GM12864 (cell line): ENCODE measurements at places on chromosomes 4 and X.

GRCh38 chr4:133803341-133803740 lies 398.2 kb downstream of the PABPC4L start:
- DNase-seq: no peak

GRCh38 chr4:99968330-99968729 lies 18.3 kb upstream of the H2AZ1 start:
- no peak for DNase-seq

DNA sequence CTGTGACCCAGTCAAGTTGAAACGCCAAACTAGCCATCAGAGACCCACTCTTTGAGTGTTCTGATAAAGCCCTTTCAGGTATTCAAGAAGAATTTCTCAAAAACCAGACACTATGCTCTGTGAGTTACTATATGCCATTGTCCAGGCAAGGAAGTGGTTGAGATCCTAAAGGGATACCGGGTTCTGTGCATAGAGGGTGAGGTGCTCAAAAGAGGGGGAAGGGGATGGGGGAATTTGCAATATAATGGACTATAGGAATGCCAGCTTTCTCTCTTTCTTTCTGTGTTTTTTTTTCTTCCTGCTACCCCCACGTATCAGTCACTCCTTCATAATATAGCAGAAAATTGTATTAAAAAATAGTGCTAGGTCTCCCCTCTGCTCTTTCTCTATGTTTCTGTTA lies 1619.0 kb downstream of the STIM2 start:
- no peak for DNase-seq

GRCh38 chr4:164871673-164872072 lies 5.3 kb upstream of the APELA start:
- no peak for DNase-seq

GRCh38 chrX:79719568-79720231 lies 294.9 kb upstream of the TBX22 start:
- DNase-seq: no peak

DNA sequence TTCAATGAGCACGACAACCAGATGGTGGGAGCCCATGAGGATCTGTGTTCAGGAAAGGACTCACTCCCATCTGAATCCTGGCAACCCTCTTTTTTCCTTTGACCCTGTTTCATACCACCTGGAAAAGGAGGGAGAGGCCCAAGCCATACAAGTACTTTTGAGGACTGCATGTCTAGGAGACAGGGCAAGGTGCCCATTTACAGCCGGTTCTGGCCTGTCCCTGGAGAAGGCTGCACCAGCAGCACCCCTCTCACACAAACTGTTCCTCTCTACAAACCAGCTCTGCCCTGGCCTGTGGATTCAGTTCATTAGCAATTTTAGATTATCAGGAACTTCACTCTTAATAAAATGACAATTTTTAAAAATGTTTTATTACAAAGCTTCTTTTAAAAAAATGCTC lies 57.5 kb downstream of the HADH start:
- DNase-seq: no peak

- DNase-seq: no peak
Measured at GRCh38 chr4:99536848-99537247, 26.0 kb downstream of the C4orf17 start.

GRCh38 chr4:163404080-163404479 lies 60.4 kb downstream of the NPY5R start:
- no peak for DNase-seq

- no peak for DNase-seq
Measured at GRCh38 chr4:32564626-32565025, 1844.5 kb downstream of the PCDH7 start.

- no peak for DNase-seq
Measured at GRCh38 chr4:118354913-118355312, 2.1 kb upstream of the PRSS12 start.

DNA sequence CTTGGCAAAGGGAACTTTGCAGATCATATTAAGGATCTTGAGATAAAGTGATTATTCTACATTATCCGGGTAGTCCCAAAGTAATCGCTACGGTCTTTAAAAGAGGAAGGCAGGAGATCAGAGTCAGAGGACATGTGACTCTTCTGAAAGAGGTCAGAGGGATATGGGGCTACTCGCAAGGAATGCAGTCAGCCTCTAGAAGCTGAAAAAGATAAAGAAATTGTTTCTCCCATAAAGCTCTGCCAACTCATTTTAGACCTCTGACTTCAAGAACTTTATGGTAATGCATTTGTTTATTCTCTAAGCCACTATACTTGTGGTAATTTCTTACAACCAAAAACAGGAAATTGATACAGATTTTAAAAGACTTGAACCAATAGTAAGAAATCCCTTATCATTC lies 48.6 kb downstream of the NPY5R start:
- DNase-seq: no peak

GRCh38 chr4:7798178-7798995 lies 141.3 kb downstream of the AFAP1 start:
- no peak for DNase-seq
